Mucosa of gallbladder (tissue), 1 donor: ENCODE measurements at places on chromosomes 12 and 14. TPM values are rescaled to one million over a fixed set of nuclear protein-coding genes. Genes with fewer than 3 reads are reported as not detected.

The MYO1A gene
- 48.5 TPM for total RNA-seq

- DNase-seq = no peak
Observed at GRCh38 chr12:48061938-48062719, 43.8 kb downstream of the SENP1 start.

- no peak for DNase-seq
Observed at GRCh38 chr12:14138495-14138894, 157.1 kb upstream of the GRIN2B start.

The ARF6 gene
- 62.0 TPM for total RNA-seq

The PPFIA2 gene
- 2.6 TPM for total RNA-seq

GRCh38 chr12:85874031-85874461, at the start of gene NTS:
Gene NTS (plus strand): TSS chr12:85874295. CDS start chr12:85874404, 109 bp downstream.
- DNase-seq = no peak

The STAC3 gene
- total RNA-seq = 3.6 TPM

The MUCL1 gene
- not detected for total RNA-seq

The LRRC10 gene
- not detected for total RNA-seq

GRCh38 chr12:42809226-42809625, 219.7 kb upstream of the PRICKLE1 start:
- no peak for DNase-seq

DNA sequence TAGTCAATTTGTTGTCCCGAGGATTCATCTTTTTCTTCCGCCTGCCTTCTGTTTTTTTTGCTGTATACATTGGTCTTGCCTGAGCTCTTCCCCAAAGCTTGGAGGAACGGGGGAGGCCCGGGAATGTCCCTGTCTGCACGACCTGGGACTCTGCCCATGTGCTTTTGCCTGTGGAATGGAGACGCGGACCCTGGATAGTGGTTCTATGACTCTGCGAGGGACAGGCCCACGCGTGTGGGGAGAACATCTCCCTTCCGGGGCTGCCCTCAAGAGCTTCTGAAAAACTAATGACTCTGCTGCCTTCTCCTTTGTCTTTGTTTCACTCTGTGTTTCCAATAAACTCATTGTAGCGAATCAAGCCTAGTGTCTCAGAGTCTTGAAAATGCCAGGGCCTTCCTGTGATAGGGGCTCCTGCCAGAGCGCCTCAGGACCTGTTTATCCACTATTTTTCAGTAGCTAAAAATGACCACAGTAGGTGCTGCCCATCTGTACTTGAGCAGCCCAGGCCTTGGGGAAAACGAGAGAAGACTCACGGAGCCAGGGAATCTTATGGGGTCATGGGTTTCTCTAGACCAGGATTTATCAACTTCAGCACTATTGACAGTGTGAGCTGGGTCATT, 12.3 kb downstream of the KRT83 start:
- no peak for DNase-seq

GRCh38 chr12:19382563-19382962, 56.7 kb upstream of the AEBP2 start:
- no peak for DNase-seq

DNA sequence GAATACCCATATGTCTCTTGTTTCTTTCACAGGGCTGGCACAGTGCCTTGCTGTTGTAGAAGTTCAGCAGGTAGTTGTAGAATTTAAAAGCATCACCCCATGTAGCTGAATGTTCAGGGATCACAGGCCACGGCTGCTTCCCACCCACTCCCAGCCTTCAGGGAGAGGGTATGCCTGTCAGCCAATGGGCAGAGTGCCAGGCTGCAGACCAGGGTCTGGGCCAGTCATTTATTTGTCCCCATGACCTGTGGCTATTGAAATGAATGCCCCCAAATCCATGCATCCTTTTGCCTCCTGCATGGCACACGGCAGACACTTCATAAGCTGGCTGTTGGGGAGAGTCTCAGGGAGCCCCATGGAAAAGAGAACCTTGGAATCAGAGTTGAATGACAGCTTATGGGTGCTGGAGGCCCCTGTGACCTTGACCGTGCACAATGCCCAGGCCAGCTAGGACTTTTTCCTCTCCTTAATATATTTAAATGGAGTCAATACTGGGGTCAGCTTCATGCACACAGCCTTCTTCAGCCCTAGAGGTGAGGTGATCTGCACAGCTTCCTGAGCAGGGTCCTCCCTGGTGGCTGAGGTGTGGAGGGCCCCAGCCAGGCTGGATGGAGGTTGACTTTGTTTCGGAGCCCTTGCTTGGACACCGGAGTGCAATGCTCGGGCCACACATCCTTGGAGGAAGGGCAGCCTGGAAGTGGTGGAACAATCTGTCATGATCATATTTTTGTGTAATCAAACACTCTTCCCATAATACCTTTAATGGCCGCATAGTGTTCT, 45.3 kb downstream of the PRMT8 start:
- DNase-seq = no peak
